ENCODE measurements at places on chromosomes 16 and 17. TPM values are rescaled to one million over a fixed set of nuclear protein-coding genes. Genes with fewer than 3 reads are reported as not detected.

Gene G6PC1
- total RNA-seq = not detected

Gene BRIP1
- total RNA-seq = 18.2 TPM

Gene CLDN6
- total RNA-seq = not detected

Gene LDHD
- 0.26 TPM for total RNA-seq

Gene RAB26
- 0.70 TPM for total RNA-seq

Gene PDP2
- total RNA-seq = 52.2 TPM

DNA sequence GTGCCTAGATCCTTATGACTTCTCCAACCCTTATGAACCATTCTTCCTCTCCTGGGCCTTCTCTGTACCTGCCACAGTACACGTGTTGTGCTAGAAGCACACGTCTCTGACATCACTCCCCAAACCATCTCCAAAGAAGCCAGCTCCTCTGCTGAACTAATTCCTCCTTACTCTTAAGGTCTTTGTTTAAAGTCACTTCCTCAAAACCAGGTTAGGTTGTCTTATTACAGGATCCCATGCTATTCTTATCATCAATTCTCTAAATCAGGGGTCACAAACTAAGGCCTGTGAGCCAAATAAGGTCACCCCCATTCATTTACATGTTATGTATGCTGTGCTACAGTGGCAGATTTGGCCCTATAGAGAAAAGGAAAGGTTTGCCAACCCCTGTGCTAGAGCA, 4.0 kb downstream of the SUPT6H start:
- DNase-seq = no peak

- no peak for DNase-seq
These were observed 5.0 kb upstream of the NXPH3 start for GRCh38 chr17:49570540-49571242.

DNA sequence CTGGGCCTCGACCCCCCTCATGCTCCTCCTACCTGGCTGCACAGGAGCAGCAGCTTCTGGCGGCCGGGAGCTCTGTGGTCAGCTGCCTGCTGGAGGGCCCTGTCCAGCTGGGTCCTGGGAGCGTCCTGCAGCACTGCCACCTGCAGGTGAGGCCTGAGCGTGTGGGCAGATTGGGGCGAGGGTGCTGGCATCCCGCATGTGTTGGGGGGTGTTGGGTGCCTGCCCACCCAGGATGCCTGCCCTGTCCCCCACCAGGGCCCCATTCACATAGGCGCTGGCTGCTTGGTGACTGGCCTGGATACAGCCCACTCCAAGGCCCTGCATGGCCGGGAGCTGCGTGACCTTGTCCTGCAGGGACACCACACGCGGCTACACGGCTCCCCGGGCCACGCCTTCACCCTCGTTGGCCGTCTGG, 16.5 kb downstream of the FCSK start:
- DNase-seq = no peak

GRCh38 chr17:83200231-83200699, 120.9 kb downstream of the METRNL start:
- DNase-seq = peak; percentile 68

DNA sequence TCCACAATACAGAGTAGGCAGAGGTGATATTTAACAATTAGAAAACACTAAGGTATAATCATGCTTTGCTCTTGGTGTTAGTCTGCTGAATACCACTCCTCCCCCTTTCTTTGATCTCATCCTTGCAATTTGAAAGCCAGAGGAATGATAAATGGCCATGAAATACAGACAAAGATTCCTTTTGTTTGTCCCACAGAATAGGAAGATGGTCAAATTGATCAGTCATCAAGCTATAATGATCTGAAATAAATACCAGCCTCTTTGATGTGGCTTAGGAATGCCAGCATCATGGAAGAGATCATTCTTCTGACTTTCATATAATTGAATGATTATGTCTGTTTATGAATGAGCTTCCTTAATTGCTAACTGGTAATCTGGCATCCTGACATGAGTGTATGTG, 1541.7 kb upstream of the CDH8 start:
- no peak for DNase-seq

All from activated T-helper 1 cell treated with anti-CD3 and anti-CD28 coated beads, Interleukin-12 subunit alpha, Interleukin-12 subunit beta, Interleukin-2, Interleukin-4 antibody, amounts not matched to agents 30 ng/mL and 10 ng/mL and 1 ng/mL, durations not matched to agents 14 hours and 24 hours and 36 hours (primary cell).